ENCODE measurements at places on chromosomes 5 and 9.

DNA sequence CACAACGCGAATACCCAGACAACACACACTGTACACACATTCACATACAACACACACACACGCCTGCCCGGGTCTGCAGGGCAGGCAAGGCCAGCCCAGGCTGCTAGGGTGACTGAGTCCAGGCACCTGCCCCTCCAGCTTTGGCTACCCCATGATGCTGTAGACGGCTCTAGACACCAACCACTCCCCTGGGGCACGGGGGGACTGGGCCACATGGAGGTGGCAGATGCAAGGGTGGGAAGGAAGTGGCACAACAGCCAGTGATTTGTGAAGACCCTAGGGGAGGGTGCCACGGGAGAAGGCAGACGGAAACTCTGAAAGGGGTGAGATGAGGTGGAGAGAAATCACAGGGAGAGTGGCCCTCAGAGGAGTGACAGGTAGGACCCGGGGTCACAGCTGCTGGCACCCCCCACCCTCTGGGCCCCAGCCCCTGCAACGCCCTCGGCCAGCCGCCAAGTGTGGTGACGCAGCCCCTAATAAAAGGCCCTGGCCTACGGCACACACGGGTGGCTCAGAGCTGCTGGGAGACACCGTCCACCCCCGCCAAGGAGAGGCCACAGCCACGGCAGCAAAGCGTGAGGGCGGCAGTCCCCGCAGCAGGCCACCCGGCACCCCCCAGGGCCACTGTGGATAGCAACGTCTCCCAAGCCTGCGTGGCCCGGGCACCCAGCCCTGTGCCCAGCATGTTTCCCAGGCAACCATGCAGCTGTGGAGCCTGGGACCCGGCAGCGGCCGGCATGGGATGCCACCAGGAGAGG, 6.6 kb upstream of the CCDC187 start:
- no peak for DNase-seq

GRCh38 chr5:62597314-62597713, 18.7 kb downstream of the LRRC70 start:
- no peak for DNase-seq

DNA sequence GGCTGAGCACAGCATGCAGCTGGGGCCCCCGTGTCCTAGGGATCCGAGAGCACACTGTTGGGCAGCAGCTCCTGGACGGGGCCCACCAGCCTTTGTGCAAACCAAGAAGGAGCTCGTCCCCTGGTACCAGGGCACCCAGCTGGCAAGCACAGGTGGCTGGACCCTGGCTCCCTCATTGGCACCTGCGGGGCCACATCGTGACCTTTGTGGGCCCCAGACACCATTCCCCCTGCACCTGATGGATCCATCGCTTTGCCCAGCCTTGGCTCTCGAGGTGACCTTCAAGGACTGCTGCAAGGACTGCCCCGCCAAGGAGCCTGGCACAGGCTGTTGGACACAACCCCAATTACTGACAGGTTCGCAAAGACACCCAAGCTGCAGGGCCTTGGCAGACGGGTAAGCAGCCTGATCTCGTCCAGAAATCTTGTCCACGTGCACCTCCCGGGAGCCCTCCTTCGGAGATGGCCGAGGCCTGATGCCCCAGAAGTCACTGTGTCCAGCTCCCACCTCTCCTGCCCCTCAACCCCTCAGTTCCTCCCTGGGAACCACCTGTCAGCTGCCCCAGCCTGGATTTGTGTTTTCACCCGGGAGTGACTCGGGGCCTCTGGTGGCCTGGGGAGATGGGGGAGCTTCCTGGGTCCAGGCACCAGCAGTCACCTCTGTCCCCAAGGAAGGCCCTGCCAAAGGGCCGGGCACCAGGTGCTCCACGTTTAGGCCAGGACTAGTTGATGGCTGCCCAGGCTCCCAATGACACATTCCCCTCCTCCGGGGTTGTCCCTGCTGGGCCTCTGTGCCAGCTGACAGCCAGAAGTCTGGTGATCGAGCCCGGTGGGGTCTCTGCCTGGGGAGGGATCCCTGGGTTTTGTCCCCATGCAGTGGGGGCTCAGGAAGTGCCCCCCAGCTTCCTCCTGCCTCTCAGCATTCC, 137.1 kb upstream of the PPP1R26 start:
- no peak for DNase-seq

DNA sequence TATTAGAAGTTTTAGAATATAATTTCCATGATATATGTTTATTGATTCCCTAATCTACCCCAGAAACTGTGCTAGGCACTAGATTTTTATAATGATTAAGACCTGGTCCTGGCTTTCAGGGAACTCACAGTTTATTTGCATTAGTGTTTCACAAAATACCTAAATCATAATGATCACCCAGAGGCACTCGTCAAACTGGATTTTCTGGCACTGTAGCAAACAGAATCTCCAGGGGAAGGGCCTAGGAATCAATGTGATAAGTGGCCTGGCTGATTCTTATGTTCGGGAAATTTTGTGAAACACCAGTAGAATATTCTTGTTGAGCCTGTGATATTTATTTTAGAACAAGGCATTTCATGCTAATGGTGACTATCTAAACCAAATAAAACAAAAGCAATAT, 37.4 kb upstream of the SRP19 start:
- DNase-seq: no peak

DNA sequence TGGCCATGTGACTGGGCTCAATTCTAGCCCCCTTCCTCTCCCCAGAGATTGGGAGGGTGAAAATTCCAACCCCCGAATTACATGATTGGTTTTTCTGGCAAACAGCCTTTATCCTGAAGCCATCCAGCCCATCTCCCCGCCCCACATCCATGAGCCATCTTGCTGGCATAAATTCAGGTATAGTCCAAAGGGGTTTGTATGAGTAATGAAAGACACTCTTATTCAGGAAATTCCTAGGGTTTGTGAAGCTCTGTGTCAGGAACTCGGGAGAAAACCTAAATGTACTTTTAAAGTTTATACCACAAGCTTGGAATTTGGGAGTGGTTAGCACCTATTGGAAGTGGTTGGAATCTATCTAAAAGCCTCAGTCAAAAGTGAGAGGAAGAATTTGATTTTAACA, 80.6 kb upstream of the SIMC1 start:
- DNase-seq: no peak

DNA sequence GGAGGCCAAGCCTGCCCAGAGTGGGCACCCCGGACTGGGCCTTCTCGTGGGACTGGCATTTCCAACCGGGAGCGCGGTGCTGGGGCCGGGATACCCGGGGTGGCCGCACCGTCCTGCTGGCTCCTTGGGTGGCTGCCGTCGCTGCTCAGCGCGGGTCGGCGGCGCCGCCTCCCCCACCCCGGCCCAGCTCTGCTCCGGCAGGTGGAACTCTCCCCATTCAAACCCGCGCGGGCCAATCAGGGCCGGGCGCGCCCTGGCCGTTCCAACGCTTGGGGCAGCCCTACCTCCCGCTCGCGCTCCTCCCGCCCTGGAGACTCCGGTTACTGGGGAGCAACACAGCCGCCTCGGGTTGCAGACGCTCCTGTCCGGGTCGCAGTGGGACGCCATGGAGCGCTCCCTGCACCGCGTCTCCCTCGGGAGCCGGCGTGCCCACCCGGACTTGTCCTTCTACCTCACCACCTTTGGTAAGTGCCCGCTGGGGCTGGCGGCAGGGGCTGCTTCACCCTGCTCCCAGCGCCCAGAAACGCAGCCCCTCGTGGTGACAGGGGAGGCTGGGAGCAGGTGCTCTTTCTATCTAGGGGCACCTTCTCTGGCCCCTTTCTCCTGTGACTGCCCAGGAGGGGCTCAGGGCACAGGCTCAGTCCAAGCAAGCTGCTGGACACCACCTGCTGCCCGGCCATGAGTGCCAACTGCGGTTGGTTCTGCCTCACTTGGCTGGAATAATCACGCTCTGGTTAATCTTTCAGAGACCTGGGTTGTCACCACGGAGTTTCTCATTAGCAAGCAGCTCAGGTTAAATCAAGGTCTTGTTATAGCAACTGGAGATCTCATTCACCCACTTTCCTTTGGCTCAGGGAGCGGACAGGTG, at the start of gene RGS3:
Gene RGS3 (plus strand): TSS at position 310 of the 868 bp plus-strand sequence. CDS start 76 bp downstream, at position 386.
- DNase-seq: peak; percentile 62

Data from left ventricle myocardium inferior (tissue), 1 donor.